ENCODE measurements at places on chromosomes 12 and 14.

GRCh38 chr14:42185718-42186117 lies 579.0 kb downstream of the LRFN5 start:
- no peak for DNase-seq

GRCh38 chr12:120834489-120835303 lies 69.5 kb downstream of the SPPL3 start:
- DNase-seq = no peak

- DNase-seq = no peak
These were observed 212.3 kb upstream of the GARIN6 start for GRCh38 chr12:99435095-99435791.

- DNase-seq = no peak
These were observed 31.5 kb upstream of the GTF2A1 start for GRCh38 chr14:81252278-81252677.

DNA sequence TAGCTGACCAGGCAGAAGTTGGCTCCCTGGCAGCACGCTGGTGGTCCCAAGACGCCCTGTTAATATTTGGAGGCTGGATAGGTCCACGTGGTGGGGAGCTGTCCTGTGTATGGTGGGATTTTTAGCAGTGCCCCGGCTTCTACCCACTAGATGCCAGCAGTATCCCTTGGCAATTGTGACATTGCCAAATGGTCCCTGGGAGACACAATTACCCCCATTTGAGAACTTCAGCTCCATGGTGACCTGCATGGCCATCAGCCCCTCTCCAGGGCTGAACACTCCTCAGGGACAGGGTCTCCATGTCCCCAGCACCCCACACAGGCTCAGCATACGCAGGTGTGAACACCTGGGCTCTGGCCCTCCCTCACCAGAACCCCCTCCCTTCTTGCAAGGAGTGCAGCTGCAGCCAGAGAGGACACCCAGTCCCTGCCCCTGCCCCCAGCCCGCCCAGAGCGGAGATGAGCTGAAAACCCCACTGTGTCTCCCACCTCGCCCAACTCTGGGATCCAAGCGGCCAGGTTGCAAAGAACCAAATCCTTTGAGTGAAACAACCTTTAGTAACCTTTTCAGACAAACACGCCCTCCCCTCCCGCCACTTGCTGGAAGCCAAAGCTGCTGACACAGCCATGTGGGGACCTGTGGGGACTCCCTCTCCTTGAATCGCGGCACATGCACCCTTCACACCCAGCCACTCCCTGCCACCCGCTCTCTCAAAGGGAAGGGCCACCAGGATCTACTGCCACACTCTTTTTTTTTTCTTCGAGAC lies 120.4 kb downstream of the CALM1 start:
- DNase-seq = no peak

- no peak for DNase-seq
These were observed 28.0 kb upstream of the TXNRD1 start for GRCh38 chr12:104187446-104188155.

DNA sequence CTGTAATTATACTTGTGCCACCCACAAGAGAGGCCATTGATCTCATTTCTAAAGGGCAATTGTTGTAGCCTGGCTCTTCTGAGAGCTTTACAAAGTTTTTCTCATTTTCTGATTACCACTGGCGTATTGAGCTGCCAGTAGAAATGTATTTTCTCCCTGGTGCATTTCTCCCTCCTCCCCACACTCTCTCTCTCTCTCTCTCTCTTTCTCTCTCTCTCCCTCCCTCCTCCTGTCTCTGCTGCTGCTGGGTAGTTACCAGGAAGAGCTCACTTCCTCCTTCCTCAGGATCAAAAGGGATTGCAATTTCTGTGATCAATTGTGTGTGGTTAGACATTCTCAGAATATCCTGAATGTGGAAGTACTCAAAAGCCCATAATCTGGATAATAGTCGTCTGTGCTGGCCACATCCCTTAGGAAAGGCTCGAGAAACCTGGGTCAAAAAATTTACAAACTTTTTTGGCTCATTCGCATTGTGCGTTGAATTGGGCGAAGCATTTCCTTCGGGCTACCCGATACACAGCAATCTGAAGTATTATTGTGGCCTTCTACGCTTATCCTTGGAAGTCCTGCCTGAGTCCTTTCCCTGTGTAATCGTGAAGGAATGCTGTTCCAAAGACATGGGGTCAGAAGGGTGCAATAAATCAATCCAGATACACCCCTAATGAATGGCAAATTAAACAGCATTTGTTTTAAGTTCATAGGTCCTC lies 254.8 kb downstream of the MSRB3 start:
- DNase-seq = peak; percentile 94

DNA sequence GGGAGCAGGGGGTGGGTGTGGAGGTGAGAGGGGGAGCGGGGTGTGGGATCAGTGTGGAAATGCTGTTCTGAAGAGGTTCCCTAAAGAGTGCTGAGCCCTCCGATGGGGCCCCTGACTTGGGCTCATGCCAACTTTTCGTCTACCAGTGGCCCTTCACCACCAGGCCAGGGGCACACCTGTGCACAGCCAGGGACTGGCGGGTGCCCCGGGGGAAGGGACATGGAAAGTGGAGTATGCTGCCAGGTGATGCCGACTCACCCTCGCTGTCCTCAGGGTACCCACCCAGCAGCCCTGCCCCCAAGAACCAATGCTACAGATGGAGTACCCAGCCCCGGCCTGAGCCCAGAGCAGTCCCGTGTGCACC lies 26.2 kb downstream of the AMN start:
- DNase-seq = no peak

DNA sequence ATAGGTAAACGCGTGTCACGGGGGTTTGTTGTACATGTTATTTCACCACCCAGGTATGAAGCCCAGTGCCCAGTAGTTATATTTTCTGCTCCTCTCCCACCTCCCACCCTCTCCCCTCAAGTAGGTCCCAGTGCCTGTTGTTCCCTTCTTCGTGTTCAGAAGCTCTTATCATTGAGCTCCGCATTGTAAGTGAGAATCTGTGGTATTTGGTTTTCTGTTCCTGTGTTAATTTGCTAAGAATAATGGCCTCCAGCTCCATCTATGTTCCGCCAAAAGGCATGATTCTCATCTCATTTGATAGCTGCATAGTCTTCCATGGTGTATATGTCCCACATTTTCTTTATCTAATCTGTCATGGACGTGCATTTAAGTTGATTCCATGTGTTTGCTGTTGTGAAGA lies 6.9 kb upstream of the GPRC5D start:
- DNase-seq = no peak

DNA sequence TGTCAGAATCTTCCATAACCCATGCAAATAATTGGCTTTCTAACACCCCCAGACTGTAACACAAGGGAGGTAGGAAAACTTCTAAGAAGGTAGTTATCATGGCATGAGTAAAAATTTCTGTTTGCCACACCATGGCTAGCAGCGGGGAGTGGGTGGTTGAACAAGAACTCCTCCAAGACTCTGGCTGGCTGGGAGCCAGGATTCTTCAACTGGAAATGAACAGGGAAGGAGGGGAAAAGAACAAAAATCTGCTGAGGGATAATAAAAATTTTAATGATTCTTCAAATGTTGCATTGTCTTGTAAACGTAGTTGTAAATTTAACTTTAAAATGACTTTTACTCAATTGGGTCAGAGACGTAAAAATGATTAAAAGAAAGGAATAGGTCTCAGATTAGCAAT lies 78.9 kb downstream of the AKAP6 start:
- DNase-seq = no peak

DNA sequence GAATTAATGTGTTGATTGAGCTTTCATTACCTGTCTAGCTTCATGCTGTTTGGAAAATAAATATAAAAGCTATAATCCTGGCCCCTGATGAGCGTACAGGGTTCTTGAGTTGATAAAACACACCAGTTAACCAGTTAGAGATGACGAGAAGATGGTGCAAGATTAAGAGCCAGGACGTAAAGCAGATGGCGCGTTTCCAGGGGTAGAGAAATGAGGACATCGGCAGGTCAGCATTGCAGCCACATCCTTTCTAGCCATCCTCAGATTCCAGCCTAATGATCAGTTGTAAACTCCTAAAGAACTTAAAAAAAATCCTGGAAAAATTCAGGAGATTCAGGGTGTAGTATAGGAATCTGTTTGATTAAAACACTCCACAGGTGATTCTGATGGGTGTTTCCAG lies 203.7 kb downstream of the CACNA1C start:
- DNase-seq = peak; percentile 97
